ENCODE measurements at places on chromosomes 5 and 9. TPM values are rescaled to one million over a fixed set of nuclear protein-coding genes. Genes with fewer than 3 reads are reported as not detected.

- DNase-seq, result no peak
Measured at GRCh38 chr9:5274770-5275169, 29.7 kb downstream of the RLN2 start.

GRCh38 chr5:135822959-135823358 is 11.5 kb upstream of the SLC25A48 start:
- DNase-seq, result no peak

GRCh38 chr5:137398751-137399150 is 100.4 kb downstream of the SPOCK1 start:
- no peak for DNase-seq

DNA sequence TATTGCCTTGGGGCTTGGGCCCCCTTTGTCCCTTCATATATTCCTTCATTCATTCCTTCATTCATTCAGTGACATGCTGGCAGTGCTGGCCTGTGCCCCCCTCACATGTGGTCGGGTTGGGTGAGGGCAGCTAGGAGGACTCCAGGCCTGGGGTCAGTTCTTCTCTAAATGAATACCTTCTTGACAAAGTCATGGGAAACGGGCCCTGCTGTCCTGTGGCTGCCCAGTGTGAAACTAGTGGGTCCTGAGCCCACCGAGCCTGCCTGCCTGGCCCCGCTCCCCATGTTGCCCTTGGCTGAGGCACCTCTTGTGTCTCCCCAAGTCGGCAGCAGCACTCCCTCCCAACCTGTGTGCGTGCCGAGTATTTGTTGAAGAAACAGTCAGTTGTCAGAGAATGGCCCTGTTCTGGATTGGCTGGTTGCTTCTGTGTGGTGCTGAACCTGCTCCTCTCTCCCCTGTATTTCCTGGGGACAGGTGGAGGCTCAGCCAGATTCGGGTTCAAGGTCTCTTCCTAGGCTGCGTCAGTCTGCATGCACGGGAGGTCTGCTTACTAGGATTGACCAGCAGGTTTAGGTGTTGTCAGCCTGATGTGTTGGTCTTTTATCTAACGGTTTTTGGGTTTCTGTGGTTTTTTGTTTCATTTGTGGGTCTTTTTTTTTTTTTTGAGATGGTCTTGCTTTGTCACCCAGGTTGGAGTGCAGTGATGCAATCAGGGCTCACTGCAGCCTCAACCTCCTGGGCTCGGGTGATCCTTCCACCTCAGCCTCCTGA is 3.0 kb upstream of the CEL start:
- no peak for DNase-seq

DNA sequence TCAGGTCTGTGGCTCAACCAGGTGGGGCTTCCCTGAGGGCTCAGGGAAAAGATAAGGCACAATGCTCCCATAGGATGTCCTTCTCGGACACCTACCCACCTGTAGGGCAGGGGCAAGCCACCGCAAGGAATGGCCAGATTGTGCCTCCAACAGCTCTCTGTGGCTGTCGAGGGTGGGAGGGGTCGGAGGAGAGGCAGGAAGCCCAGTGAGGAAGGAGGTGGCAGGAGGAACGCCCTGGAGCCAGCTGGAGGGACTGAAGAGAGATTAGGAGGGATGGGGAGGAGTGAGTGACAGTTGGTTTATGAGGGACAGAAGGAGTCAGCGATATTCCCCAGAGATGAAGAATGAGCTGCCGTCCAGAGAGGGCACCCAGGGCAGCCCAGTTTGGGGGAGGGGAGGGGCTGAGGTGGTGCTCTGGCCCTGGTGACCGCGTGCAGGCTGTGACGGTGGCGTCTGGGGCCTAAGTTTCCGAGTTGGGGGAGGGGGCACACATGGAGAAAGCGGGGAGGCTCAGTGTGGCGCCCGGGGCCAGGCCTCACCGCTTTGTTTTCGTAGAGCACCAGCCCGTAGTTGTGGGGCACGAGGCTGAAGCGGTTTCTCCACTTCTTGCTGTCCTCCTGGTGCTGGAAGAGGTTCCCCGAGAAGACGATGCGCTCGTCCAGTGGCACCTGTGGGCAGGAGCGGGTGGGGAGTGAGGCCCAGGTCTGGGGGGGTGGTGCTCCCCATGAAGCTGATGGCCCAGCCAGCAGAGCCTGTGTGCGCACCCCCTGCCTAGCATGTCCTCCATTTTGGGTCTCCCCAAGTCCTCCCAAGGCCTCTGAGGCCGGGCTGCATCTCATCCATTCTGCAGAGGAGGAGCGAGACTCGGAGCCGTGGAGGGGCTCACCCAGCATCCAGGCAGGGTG is 75.6 kb downstream of the LRSAM1 start:
- no peak for DNase-seq

GRCh38 chr9:130422546-130422945 is 22.2 kb upstream of the ASS1 start:
- no peak for DNase-seq

DNA sequence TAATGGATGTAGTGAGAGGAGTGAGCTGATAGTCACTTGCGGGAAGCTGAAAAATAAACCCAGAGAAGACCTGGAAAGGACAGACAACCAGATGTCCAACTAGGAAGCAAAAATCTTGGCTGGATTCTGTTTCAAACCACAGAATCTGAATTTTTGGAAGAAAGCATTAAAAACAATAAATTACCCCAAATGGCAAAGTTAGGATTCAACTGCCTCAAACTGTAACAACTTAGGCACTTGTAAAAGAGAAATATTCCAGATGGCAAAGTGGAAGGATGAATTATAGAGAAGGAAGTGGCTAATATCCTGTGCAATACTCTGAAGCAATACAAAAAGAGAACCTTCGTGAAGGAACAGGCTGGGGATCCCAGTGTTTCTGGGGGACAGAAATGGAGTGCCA is 46.8 kb upstream of the SLIT3 start:
- no peak for DNase-seq

DNA sequence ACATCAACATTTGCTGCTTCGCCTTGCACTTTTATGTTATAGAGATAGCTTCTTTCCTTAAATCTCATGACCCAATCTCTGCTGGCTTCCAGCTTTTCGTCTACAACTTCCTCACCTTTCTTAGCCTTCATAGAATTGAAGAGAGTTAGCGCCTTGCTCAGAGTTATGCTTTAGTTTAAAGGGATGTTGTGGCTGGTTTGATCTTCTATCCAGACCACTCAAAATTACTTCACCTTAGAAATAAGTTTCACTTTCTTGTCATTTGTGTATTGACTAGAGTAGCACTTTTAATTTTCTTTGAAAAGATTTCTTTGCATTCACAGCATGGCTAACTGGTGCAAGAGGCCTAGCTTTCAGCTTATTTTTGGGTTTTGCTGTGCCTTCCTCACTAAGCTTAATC is 414.2 kb downstream of the ZNF608 start:
- no peak for DNase-seq

GRCh38 chr9:31623511-31623910 is 760.9 kb upstream of the ACO1 start:
- no peak for DNase-seq

DNA sequence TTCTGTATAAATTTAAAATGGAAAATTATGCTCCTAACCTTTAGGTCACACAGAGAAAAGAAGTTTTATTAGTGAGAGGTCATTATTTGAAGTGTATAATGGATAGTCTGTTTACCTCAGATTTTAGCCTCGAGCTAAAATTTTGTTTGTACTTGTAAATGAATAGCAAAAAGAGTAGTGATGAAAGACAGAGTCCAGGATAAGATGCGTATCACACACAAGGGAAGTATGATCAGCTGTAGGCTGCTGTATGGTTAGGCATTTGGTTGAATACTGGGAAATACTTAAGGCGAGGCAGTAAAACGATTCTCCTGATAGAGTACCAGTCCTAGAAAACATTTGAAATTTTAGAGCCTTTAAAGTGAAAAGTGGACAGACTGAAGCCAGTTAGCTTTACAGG is 92.7 kb downstream of the FBXL7 start:
- DNase-seq, result no peak

CREB3 gene
- total RNA-seq, result 22.9 TPM

ITGA2 gene
- 5.5 TPM for total RNA-seq

JAKMIP2 gene
- 67.7 TPM for total RNA-seq

PHF24 gene
- total RNA-seq, result 25.6 TPM

IFNK gene
- not detected for total RNA-seq

- no peak for DNase-seq
Measured at GRCh38 chr5:135626636-135627035, 47.8 kb upstream of the CXCL14 start.

DNA sequence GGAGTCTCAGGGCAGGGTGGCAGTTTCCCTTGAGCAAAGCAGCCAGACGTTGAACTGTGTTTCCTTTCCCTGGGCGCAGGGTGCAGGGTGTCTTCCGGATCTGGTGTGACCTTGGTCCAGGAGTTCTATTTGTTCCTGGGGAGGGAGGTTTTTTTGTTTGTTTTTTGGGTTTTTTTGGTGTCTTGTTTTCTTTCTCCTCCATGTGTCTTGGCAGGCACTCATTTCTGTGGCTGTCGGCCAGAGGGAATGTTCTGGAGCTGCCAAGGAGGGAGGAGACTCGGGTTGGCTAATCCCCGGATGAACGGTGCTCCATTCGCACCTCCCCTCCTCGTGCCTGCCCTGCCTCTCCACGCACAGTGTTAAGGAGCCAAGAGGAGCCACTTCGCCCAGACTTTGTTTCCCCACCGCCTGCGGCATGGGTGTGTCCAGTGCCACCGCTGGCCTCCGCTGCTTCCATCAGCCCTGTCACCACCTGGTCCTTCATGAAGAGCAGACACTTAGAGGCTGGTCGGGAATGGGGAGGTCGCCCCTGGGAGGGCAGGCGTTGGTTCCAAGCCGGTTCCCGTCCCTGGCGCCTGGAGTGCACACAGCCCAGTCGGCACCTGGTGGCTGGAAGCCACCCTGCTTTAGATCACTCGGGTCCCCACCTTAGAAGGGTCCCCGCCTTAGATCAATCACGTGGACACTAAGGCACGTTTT is 3.5 kb upstream of the PHYHD1 start:
- DNase-seq, result peak; percentile 33

ELAVL2 gene
- 297 TPM for total RNA-seq

GRCh38 chr9:35732800-35733541 is 505 bp downstream of the CREB3 start:
- no peak for DNase-seq

DNA sequence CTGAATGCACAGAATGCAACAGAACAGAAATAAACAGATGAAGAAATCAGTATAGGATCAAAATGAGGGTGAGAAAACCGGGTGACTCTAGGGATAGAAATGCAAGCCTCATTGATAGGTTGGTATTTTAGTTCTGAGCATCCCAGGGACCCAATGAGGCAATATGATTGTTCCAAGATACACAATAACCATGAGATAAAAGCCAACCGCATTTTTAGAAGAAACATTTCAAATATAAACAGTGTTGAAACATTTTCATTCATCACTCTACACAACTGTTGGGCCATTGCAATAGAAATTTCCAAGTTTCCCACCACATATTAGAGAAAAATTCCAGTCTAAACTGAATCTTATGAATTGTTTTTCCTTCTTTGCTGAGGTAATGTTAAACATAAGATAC is 452.3 kb upstream of the PTGER4 start:
- DNase-seq, result no peak

GRCh38 chr9:83986195-83986594 is 5.6 kb downstream of the RMI1 start:
- DNase-seq, result no peak

Measured in occipital lobe (tissue), 3 donors.